Purkinje cell (primary cell): ENCODE measurements at places on chromosomes 5 and 9. TPM values are rescaled to one million over a fixed set of nuclear protein-coding genes. Genes with fewer than 3 reads are reported as not detected.

The ADAMTSL2 gene
- 0.52 TPM in 1 of 2 replicates, not detected in the other for polyA plus RNA-seq

The AGPAT2 gene
- polyA plus RNA-seq = not detected in 2 replicates

The OMD gene
- 1.6 and 3.0 TPM in 2 replicates for polyA plus RNA-seq

The BHMT2 gene
- polyA plus RNA-seq = not detected in 2 replicates

The ARPC5L gene
- polyA plus RNA-seq = 120 and 166 TPM in 2 replicates

The SLC34A1 gene
- polyA plus RNA-seq = not detected in 2 replicates
